ENCODE measurements at places on chromosomes 7 and 10.
A peak's percentile ranks its signal among the peaks of the same experiment; 100 is the strongest.

DNA sequence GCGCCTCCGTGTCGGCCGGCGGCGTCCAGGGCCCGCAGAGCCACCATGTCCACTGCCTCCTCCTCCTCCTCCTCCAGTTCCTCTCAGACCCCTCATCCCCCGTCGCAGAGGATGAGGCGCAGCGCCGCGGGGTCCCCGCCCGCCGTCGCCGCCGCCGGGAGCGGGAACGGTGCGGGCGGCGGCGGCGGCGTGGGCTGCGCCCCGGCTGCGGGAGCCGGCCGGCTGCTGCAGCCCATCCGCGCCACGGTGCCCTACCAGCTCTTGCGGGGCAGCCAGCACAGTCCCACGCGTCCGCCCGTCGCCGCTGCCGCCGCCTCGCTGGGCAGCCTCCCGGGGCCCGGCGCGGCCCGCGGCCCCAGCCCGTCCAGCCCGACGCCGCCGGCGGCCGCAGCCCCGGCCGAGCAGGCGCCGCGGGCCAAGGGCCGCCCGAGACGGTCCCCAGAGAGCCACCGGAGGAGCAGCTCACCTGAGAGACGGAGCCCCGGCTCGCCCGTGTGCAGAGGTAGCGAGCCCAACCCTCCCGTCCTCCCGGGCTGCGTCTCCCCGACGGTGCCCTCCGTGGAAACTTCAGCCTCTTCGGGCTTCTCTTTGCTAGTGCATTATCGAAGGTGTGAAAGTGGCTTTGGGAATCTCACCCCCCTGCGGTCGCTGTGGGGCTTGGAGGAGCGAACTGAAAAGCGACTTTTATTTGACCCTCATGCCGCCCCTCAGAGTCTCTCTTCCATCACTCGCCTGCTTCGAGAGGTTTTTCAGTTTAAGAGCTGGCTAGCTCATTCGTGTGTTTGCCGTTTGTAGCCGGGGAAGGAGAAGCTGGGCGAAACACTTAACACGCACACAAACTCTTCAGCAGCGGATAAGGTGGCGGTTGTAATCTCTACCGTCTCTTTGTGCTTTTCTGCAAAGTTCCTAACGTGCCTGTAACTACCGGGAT lies 975 bp downstream of the GLCCI1 start:
- DNase-seq = peak; percentile 43

- DNase-seq = no peak
Observed at GRCh38 chr10:82440775-82441174, 565.8 kb downstream of the NRG3 start.

GRCh38 chr10:100334762-100335161 lies 4.7 kb upstream of the PKD2L1 start:
- DNase-seq = no peak

DNA sequence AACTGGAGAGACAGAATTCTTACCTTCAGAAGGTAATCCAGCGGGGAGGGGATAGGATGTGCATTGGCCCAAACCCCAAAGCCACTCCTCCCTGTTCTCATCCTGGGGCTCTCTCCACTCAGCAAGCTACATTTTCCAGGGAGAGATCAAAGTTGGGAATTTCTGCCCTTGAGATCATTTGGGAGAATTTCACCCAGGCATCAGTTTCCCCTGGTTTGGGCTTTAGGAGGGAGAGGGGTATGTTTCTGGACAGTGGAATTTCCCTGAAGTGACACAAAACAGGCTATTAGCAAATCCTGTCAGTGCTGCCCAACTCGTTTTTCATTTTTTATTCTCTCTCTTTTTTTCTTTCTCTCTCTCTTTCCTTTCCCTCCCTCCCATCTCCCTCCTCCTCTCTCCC lies 35.7 kb downstream of the CYP17A1 start:
- peak; percentile 54 for DNase-seq

GRCh38 chr7:147759327-147759943 lies 831.1 kb upstream of the C7orf33 start:
- no peak for DNase-seq

- DNase-seq = no peak
Observed at GRCh38 chr7:26367219-26367711, 75.6 kb downstream of the SNX10 start.

- no peak for DNase-seq
Observed at GRCh38 chr10:61776615-61777266, 114.0 kb downstream of the CABCOCO1 start.

DNA sequence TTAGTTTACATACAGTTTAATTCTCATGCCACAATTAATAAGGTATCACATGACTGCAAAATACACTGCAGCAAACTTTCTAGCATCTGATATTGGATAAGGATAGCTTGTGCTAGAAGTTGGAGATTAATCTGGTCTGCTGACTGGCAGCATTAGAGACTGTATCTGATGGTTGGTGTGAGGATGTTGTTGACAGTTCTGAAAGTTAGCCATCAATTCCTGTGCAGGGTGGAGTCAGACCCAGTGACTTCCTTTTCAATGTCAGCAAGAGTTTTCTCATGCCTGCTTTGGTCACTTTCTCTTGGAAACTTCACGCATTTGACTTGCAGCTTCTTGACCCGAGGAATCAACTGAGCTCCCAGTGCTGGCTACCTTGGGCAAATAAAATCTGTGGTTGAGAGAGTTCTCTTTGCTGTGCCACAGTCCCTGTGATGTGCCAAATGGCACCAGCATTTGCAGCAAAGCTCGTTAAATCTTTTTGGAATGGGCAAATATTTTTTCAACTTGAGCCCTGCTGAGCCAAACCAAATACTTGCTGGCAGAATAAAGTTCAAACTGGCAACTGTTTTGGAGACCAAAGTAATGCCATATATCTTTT lies 233.0 kb downstream of the TRIL start:
- no peak for DNase-seq

GRCh38 chr10:47104786-47105385 lies 193.7 kb downstream of the PTPN20 start:
- DNase-seq = no peak

DNA sequence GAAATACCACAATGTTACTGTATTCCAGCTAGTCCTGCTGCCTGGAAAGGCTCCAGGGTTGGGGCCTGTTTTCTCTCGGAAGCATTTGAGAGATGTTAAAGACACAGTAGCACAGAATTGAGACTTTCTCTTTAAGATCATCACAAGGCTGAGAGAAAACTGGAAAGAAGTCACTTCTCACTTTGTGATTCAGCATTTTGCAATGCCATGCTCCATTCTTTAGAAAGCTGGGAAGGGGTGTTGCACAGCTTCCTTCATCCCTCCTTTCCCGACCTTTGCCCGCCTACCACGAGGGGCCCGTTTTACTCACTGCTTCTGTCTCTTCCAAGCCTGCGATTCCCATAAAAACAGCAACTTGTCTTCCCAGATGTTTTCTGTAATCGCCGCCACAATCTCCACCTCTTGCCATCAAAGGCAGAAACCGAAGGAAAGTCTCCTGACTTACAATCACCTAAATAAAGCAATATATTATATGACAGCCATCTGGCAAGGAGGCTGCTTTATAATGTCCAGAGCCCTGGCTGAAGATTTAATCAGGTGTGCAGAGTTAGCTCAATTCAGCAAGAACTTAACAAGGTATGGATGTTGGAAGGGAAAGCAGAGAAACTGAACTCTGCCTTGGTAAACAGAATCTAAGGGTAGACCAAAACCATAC lies 18.9 kb downstream of the NOD1 start:
- DNase-seq = peak; percentile 98

- DNase-seq = no peak
Observed at GRCh38 chr7:84997626-84998025, 189.2 kb downstream of the SEMA3D start.

DNA sequence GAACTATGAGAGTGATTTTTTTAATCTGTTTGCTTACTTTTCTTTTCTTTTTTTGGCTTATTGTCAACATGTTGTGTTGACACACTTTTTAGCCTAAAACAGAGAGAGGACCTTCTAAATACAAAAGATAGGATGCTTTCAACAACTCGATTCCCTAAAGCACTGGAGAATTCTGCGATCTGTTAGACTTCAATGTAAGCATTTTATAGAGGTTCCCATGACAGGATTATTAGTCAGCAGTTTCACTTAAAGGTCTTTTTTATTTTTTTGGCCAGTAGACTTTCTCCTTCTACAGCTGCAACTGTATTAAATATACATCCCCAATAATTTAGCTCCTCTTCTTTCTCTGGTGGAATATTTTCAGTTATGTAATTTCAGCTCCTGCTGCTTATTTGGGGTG lies 12.7 kb upstream of the NRP1 start:
- DNase-seq = peak; percentile 70

DNA sequence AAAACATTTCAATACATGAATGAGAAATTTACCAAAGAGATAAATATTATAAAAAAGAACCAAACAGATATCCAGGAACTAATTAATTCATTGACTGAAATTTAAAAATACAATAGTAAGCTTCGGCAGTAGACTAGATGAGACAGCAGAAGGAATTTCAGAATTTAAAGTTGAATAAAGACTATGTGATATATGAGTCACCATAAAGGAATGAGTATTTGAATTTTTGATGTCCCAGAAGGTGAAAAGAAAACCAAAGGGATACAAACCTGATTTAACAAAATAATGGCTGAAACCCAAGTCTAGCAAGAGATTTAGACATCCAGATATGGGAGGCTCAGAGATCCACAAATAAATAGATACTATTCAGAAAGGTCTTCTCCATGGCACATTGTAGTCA lies 623.9 kb upstream of the FOXK1 start:
- DNase-seq = no peak

- no peak for DNase-seq
Observed at GRCh38 chr7:5395246-5395645, 28.4 kb downstream of the TNRC18 start.

- DNase-seq = no peak
Observed at GRCh38 chr7:126570845-126571244, 681.9 kb downstream of the GRM8 start.

DNA sequence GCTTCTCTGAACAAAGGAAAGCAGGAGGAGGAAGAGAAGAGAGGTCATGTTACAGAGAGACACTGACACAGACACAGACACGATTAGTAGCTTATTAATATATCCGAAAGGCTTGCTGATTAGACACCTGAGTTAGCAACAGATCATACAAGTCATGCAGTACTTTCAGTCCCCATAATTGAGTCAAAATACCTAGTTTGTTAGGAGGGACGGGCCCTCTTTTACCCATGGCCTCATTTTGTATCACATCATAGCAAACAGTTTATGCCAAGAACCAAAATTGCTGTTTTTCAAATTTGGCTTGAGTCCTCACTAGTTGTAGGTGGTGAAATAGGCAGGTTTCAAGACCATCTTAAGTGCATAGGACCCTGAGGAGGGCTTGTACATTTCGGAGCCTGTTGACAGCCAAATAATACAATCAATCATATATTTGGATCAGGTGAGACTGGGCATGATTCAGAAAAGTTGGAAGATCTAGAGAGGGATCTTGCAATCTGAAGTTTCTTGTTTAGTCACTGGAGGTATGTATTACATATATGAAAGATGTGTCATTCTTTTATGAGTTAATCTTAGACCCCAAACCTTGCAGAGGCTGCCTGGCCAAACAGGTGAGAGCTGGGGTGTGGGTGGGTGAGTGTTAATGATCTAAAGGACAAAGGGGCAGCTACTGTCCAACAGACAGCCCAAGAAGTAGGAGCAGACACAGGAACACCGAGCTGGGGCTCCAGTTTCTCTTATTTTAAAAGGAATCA lies 65.4 kb downstream of the PRPF18 start:
- no peak for DNase-seq

- DNase-seq = no peak
Observed at GRCh38 chr7:73810998-73811360, 19.8 kb upstream of the CLDN4 start.

GRCh38 chr10:23048191-23048590 lies 47.2 kb upstream of the MSRB2 start:
- no peak for DNase-seq

GRCh38 chr10:88260329-88261051 lies 322.6 kb downstream of the RNLS start:
- no peak for DNase-seq

- DNase-seq = no peak
Observed at GRCh38 chr7:77327932-77328628, 88.1 kb downstream of the GSAP start.

GRCh38 chr10:67259319-67259929 lies 333.6 kb downstream of the LRRTM3 start:
- no peak for DNase-seq

- DNase-seq = no peak
Observed at GRCh38 chr10:77144656-77145055, 493.0 kb downstream of the KCNMA1 start.

DNA sequence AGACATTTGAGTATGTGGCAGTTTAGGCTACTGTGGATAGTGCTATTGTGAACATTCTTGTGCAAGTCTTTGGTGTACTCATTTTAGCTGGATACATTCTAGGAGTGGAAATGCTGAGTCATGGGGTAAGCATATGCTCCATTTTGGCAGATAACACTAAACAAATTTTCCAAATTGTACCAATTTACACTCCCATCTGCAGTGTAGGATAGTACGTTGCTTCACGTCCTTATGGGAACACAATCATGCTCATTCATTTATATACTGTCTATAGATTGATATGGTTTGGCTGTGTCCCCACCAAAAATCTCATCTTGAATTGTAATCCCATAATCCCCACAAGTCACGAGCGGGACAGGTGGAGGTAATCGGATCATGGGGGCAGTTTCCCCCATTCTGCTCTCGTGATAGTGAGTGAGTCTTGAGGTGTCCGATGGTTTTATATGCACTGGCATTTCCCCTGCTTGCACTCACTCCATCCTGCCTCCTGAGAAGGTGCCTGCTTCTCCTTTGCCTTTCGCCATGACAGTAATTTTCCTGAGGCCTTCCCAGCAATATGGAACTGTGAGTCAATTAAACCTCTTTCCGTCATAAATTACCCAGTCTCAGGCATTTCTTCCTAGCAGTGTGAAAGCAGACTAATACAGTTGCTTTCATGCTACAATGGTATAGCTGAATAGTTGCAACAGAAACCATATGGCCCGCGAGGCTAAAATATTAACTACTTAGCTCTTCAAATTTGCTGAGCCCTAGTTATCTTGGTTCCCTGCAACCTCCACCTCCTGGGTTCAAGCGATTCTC lies 25.6 kb downstream of the RNF216 start:
- peak; percentile 84 for DNase-seq

DNA sequence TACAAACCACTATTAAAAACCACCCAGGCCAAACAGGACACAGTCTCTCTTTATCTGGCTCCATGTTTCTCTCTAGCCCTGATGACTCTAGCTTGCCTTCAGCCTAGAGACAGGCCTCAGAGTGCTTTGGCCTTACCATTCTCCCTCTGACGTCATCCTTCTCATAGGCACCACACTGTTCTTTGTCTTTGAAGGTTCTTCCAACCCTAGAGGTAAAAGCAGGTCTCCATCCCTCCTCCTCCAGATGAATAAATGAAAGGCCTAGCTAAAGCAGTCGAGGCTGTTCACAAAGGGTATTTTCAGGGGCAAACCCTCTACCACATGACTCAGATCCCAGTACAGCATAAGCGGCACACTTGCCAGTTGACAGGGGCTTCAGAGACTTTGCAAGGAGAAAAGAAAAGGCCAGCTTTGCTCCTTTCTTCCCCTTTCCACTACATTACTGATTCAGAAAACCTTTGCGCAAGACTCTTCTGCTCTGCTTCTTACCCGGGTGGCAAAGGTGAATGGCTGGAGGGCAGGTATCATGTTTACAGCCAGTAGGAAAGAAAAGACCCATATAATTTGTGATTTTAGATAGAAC lies 14.8 kb downstream of the NFE2L3 start:
- DNase-seq = no peak

All from fibroblast of villous mesenchyme (primary cell).